Kidney (tissue), 22 donors: ENCODE measurements at places on chromosomes 2 and 18. TPM values are rescaled to one million over a fixed set of nuclear protein-coding genes. Genes with fewer than 3 reads are reported as not detected.

Gene SKOR2
- total RNA-seq = not detected

DNA sequence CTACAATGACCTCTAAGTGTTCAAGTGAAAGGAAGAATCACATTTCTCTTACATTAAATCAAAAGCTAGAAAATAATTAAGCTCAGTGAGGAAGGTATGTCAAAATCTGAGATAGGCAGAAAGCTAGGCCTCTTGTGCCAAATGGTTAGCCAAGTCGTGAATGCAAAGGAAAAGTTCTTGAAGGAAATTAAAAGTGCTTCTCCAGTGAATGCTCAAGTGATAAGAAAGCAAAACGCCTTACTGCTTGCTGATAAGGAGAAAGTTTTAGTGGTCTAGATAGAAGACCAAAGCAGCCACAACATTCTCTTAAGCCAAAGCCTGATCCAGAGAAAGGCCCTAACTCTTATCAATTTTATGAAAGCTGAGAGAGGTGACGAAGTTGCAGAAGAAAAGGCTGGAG is 932.3 kb upstream of the ACVR2A start:
- no peak for DNase-seq
- no peak overlapping the region for H3K4me3 ChIP-seq
- no peaks in the 10 kb centered on the region for H3K4me1 ChIP-seq
- H3K27me3 ChIP-seq = no peaks in the 10 kb centered on the region
- H3K27ac ChIP-seq = no peak overlapping the region
- no peaks in the 10 kb centered on the region for H3K36me3 ChIP-seq

Gene HAUS1
- 18.6 TPM for total RNA-seq

DNA sequence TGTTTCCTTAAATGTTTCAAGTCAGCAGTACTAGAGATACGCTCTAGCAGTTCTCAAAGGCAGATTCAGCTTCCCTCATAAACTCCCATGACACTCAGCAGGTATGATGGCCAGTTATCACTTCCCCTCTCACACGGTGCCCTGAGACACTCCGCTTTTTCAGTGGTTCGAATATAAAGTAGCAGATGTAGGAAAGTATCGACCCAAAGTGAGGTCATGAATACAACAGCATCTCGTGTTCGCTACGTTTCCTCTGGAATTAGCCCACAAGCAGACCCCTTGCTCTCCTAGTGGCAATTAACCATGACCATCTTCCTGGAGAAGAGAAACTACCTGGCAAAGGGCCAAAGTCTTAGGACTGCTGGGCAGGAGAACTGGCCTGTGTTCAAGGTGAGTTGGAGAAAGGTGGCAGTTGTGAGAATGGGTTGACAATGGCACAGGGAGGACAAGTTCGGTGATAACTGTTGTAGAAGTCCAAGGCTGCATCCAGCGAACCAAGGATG is 9.3 kb upstream of the AGBL5 start:
- no peak overlapping the region for H3K4me3 ChIP-seq
- H3K36me3 ChIP-seq = peaks cover 29% of the 10 kb centered on the region
- H3K4me1 ChIP-seq = peaks cover 2% of the 10 kb centered on the region
- no peak overlapping the region for H3K27ac ChIP-seq

- DNase-seq = no peak
- peaks cover 4% of the 10 kb centered on the region for H3K36me3 ChIP-seq
- no peak overlapping the region for H3K4me3 ChIP-seq
Measured at GRCh38 chr2:105387225-105387624, 11.6 kb downstream of the FHL2 start.

GRCh38 chr2:128710729-128711128 is 392.1 kb upstream of the HS6ST1 start:
- H3K27me3 ChIP-seq = no peaks in the 10 kb centered on the region
- no peaks in the 10 kb centered on the region for H3K36me3 ChIP-seq
- no peak overlapping the region for H3K4me3 ChIP-seq
- no peaks in the 10 kb centered on the region for H3K4me1 ChIP-seq
- DNase-seq = no peak
